ENCODE measurements at places on chromosomes 4 and X. TPM values are rescaled to one million over a fixed set of nuclear protein-coding genes. Genes with fewer than 3 reads are reported as not detected.

GPRASP3 gene
- 1.8 TPM for total RNA-seq

XK gene
- under 0.01 TPM for total RNA-seq

GIMD1 gene
- total RNA-seq: not detected

SSX7 gene
- total RNA-seq: not detected

VCX gene
- total RNA-seq: not detected

AMBN gene
- not detected for total RNA-seq

KIAA0232 gene
- 31.7 TPM for total RNA-seq

OPRPN gene
- total RNA-seq: not detected

F8A1 gene
- total RNA-seq: 7.6 TPM

DDIT4L gene
- total RNA-seq: 1.6 TPM

GAGE12E gene
- not detected for total RNA-seq

CD40LG gene
- total RNA-seq: 0.33 TPM

- no peak for DNase-seq
Measured at GRCh38 chr4:139450586-139450985, 3.3 kb upstream of the RAB33B start.

GRCh38 chrX:71195964-71196649, 26.9 kb upstream of the GJB1 start:
- no peak for DNase-seq

- no peak for DNase-seq
Measured at GRCh38 chrX:132413459-132413858, 75.4 kb downstream of the MBNL3 start.

GRCh38 chr4:45346816-45347435, 620.6 kb upstream of the GNPDA2 start:
- no peak for DNase-seq

DNA sequence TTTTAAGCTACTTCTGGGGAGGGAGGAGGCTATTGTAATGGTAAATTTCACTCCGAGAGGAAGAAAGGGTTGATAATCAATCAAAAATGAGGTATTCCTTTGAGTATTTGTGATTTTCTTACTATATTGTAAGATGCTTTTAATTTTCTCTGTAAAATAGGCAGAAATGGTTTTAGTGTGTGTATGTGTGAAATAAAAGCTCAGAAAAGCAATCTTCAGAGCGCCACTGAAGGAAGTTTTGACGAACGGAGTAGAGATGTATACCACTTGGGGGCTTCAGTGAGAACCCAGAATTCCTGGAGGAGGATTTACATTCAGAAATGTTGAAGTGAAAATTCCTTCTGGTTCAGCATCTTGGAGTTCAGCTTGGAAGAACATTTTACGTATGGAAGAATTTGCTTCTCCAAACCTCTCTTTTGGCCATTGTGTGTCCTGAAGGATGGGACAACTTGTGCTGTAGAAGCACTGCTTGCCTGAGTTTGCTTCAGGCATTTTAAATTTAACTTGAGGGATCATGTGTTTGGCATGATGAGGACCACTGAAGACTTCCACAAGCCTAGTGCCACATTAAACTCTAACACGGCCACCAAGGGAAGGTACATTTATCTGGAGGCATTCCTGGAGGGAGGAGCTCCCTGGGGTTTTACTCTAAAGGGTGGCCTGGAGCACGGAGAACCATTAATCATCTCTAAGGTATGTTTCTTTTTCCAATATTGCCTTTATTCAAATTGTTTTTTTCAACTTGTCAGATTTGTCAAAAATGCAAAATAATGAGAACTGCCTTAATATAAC, 695 bp downstream of the SHROOM3 start:
- no peak for DNase-seq

GRCh38 chr4:124282301-124282898, 430.1 kb downstream of the ANKRD50 start:
- no peak for DNase-seq

GRCh38 chrX:16845686-16846085, 24.5 kb downstream of the RBBP7 start:
- no peak for DNase-seq

DNA sequence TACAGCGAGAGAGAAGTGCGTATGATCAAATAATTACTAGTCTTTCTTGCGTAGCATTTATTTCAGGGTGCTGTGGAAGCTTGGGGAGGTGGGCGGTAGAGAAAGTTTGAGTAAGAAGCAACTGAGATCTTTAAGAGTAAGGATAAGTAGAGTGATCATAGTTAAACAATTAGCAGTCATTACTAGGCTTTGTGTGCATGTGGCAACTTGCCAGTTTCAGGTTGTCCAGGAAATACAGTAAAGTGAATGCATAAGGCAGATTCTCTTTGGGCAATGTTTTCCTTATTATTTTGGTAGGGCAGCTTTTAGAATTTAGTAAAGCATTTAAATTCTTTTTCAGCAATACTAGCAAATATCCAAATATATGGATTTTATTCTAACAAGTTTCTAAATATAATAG, 57.0 kb downstream of the HPGDS start:
- DNase-seq: no peak

GRCh38 chr4:151039733-151040132, 24.6 kb upstream of the LRBA start:
- DNase-seq: no peak

DNA sequence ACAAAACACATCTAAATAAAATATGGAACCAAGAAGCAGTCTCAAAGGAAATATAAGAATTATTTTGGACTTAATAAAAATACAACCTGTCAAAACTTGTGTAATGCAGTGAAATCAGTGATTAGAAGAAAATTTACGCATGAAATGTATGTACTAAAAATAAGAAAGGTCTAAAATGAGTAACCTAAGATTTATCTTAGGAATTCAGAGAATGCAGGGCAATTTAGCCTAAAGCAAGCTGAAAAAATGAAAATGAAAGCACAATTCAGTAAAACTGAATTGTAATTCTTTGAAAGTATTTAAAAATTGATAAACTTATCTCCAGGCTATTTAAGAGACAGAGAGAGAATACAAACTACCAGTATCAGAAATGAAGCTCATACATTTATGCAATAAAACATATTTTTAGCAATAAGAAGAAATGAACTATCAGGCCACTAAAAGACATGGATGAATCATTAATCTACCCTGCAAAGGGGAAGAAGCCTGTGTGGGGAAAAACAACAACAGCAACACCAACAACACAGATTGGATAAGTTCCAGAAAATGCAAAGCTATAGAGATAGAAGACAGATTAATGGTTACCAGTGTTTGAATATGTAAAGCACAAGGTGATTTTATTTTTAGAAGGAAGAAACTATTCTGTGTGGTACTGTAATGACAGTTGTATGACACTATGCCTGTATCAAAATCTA, 442.0 kb upstream of the ADGRL3 start:
- DNase-seq: no peak

DNA sequence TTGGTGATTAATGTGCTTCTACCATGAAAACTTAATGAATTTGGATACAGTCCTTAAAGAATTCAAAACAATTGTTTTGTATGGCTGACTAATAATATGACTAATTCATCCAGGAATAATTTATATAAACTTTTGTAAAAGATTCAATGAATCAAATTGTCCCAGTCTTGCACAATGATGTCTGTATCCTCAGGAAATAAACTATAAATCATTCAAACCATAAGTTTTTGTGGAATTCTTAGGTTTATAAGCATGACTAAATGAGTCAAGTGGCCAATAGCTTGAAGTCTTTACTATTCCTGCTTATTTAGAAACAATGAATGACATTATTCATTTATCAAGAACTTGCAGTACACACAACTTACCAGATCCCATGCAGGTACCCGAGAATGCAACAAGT, 935.0 kb upstream of the INTU start:
- no peak for DNase-seq

DNA sequence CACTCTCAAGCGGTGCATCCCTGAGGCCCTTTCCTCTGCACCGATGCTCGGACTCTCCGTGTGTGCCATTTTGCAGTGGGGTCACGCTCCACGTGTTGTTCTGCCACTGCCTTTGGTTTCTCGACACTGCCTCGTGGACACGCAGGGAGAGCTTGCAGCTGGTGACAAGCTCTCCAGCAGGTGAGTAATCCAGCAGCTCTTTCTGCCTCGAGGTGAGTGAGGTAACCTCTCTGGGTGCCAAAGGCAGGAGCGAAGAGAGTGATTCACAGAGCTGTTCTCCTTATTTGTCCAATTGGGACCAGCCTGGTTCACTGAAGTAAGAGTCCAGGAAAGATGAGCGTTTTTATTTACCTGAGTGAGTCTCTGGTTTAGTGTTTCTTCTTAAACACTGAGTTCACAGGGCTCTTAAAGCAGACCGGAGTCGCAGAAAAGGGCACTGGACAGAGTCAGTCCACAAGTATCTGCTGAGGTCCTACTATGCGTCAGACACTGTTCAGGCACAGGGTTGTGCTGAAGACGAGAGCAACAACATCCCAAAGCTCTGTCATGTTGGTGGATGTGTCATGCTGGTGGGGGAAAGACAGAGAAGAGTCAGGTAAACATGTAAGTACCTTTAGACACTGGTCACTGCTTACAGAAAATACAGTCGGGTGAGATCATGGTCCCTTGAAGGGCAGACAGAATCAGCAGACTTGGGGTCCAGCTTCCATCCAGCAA, 61.8 kb downstream of the FHDC1 start:
- DNase-seq: peak; percentile 82

DNA sequence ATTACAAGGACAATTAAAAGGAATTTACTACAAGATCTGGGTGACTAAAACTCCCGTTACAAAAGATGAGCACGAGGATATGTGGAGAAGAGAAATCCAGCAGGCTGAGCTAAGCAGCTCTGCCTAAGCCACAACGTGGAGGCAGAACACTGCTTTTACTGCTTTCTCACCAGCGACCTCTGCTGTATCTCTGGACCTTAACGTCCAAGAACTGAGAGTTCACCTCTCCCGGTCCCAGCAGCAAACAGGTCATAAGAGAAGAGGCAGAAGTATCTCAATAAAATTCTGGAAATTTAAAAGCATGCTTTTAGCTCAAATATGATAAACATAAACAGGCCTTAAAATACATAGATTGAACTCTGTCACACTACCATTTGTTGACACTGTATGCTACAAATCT, 81.0 kb downstream of the ADGRA3 start:
- DNase-seq: no peak

- no peak for DNase-seq
Measured at GRCh38 chr4:25032126-25032525, 1.4 kb upstream of the LGI2 start.

- DNase-seq: no peak
Measured at GRCh38 chr4:107747748-107748486, 27.9 kb upstream of the PAPSS1 start.

GRCh38 chr4:113065629-113066028, 16.2 kb downstream of the ANK2 start:
- DNase-seq: no peak

GRCh38 chrX:131918839-131919238, 104.3 kb upstream of the STK26 start:
- no peak for DNase-seq

GRCh38 chr4:74794382-74795010, at the start of gene BTC:
BTC (minus strand) TSS chr4:74794523; CDS start chr4:74794325, 198 bp downstream.
- peak; percentile 61 for DNase-seq

DNA sequence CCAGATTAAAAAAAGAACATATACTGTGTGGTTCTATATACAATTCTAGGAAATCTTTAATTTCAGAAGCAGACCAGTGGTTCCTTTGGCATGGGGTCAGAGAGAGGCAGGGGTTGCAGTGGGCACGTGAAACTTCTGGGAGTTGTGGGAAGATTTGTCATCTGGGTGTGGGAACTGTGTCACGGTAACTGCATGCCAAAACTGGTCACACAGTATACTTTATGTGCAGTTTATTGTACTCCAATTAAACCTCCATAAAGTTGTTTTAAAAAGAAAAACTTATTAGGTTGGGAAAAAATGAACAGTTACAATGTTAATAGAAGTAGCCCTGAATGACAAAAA, 26.7 kb upstream of the STS start:
- no peak for DNase-seq

Measured in breast epithelium (tissue), 4 donors.